ENCODE measurements at places on chromosomes 2 and 18. TPM values are rescaled to one million over a fixed set of nuclear protein-coding genes. Genes with fewer than 3 reads are reported as not detected.

DNA sequence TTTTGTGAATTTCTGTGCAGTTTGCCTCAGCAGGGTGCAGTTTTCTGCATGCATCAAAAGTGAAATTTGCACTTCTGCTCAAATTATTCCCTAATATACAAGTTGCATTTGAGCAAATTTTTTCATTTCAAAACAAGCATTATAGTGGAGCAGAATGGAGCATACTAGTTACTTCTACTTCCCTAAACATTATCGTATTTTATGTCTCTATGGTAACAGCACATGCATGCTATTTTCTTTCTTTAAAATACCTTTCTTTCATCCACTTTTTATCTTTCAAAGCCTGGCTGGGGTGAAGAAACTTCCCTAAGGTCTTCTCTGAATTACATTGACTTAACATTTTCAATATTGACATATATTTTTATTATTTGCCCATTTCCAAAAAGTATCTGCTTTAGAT lies 11.2 kb downstream of the RHBDD1 start:
- ATAC-seq: no peak

- no peak for ATAC-seq
Measured at GRCh38 chr18:79798346-79798998, 734 bp downstream of the KCNG2 start.

GRCh38 chr18:75167137-75167536 lies 41.8 kb downstream of the PTGR3 start:
- ATAC-seq: no peak

GRCh38 chr2:214560176-214560575 lies 149.3 kb downstream of the VWC2L start:
- ATAC-seq: no peak

DNA sequence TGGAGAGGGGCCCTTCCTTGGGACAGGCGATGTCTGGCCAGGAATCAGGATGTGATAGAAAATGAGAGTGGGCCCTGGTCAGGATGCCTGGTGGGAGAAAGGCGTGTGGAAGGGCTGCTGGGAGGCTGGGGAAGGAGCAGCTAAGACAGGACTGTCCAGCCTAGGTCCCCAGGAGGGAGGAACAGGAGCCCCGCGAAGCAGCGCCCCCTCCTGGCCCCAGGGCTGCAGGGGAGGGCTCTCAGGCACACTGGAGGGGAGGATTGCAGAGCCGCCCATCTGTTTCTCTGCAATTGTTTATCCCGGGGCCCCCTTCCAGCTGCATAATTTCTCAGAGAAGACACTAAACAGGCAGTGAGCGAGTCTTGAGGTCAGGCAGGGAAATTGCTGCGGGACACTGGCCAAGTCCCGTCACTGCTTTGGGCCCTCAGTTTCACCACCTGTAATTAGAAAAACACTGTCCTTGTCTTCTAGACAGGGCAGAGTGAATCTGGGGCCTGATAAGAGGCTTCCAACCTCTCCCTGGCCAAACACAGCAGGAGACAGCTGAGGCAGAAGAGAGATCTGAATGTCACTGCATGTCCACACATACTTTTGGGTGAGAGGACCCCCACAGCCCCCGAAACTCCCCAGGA lies 3.9 kb upstream of the NPPC start:
- no peak for ATAC-seq

- ATAC-seq: no peak
Measured at GRCh38 chr2:192414794-192415193, 220.1 kb upstream of the TMEFF2 start.

GRCh38 chr2:12313445-12314126 lies 403.1 kb upstream of the TRIB2 start:
- ATAC-seq: no peak

DNA sequence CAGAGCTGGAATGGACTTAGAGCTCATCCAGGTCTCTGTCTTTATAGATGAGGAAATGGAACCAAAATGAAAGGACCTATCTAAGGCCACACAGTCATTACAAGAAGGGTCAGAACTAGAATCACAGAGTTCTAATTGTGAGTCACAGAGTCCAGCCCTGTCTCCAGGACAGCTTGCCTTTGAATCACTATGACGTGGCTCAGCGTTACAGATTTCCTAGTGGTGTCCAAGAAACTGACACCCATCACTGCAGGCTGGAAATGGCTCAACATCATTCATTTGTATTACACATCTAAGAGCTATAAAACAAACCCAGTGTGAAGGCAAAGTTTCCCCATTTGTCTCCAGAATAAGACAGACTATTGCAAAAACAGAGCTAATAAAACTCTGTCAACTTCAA lies 164.3 kb upstream of the SIX2 start:
- ATAC-seq: no peak

- no peak for ATAC-seq
Measured at GRCh38 chr18:74933930-74934329, 275.0 kb downstream of the PTGR3 start.

DNA sequence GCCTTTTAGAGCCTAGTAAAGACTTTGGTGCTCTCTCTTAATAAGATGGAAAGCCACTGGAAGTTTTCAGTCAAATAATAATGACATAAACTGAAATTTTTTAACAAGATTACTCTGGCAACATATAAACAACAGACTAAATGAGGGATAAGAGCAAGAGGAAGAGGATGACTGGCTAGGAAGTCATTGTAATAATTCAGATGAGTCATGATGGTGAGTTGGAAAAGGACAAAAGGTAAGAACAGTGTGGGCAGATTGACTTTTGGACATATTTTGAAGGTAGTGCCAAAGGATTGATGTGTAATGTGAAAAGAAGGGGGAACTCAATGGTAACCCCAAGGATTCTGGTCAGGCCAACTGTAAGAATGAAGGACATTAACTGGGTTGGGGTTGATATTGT lies 310.3 kb downstream of the NOL4 start:
- ATAC-seq: no peak

DNA sequence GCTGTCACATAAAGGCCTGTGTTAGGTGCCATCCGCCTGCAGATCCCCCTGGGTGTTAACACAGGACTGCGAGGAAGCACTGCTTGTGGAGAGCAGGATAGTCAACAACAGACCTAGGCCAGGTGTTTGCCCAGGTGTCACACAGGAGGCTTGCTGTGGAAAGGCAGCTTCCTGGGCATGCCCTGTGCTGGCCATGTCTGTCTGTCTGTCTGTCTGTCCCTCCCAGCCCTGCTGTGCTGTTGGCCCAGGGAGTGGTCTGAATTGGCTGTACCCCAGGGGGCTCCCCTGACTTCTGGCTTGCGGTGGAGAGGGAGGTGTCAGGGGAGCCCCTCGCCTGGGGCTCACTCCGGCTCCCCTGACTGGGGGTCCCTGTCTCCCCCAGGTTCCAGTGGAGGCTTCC lies 53.2 kb downstream of the SH3BP4 start:
- ATAC-seq: no peak

DNA sequence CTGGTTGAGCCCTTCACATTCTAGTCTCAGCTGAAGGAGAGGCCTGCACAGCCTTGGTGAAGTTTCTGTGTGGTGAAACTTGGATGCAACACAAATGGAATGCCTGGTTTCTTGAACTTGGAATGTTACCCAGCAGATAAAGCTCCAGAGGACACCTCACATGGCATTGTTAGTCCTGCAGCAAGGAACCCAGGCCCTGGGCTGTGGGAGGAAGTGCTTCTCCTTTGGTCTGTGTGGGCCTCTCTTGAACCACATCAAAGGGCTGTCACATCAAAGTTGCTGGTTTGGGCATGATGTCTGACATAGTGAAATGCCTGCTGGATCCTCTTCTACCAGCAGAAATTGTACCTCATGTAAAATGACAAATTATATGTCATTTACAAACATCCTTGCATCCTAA lies 198.5 kb downstream of the FHOD3 start:
- no peak for ATAC-seq

DNA sequence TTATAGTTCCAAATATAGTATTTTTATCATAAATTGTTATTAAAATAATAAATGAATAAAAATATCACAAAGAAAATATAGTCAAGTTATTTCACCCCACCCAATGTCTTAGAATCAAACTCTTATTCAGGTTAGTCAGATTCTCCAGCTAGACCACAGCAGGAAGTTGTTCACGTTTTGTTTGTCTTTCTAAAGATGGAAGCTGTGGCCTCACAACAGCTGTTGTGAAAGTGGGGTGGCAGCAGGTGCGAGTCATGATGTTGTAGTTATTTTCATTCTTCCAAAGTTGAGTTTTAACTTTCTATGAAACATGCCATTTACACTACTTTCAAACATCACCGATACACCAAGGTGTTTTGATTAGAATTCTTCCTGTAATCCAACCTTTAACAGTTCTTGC lies 272.9 kb downstream of the SLC8A1 start:
- no peak for ATAC-seq

DNA sequence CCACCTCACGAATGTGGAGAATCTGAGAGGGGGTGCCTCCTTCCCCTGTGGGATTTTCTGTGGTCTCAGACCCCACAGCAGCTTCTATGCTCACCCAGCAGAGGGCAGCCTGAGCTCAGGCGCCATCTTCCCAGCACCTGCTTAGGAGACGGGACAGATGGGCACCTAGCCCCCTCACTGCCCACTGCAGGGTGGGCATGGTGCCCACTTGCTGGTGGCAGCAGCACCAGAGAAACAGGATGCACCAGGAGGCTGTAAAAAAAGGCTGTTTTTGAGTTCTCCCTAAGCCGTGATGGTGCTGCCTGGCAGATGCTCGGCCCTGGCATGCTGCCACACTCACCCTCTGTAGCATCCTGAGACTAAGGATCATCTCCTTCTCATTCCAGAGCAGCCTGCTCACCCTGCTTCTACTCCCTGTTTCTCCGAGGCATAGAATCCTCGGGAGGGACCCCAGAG lies 19.1 kb upstream of the SLC20A1 start:
- peak; percentile 61 for ATAC-seq

DNA sequence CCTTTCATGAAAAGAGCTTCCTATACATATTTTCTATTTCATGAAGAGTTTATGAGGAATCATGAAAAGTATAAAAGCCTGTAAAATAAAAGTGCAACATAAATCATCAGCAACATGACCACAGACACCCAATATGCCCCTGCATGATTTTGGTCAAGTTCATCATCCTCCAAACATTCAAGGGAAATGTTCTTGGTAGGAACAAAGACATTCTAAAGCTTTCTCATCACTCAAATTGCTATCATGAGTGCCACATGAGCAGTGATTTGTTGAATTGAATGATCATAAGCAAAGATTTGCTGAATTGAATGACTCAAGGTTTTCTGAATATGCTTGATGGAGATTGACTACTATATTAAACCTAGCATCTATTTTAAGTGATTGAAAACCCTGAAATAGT lies 172.2 kb downstream of the MBD2 start:
- no peak for ATAC-seq

- peak; percentile 84 for ATAC-seq
Measured at GRCh38 chr2:98012561-98012991, 16.8 kb upstream of the TMEM131 start.

GRCh38 chr2:113240150-113240914 lies 38.4 kb downstream of the PAX8 start:
- ATAC-seq: peak; percentile 55

- ATAC-seq: no peak
Measured at GRCh38 chr2:241797441-241798080, 11.4 kb upstream of the NEU4 start.

- peak; percentile 80 for ATAC-seq
Measured at GRCh38 chr2:102424754-102425153, 1.8 kb downstream of the IL18RAP start.

- no peak for ATAC-seq
Measured at GRCh38 chr2:11602563-11603204, 67.3 kb downstream of the NTSR2 start.

- no peak for ATAC-seq
Measured at GRCh38 chr18:72056171-72056570, 488.0 kb downstream of the CBLN2 start.

DNA sequence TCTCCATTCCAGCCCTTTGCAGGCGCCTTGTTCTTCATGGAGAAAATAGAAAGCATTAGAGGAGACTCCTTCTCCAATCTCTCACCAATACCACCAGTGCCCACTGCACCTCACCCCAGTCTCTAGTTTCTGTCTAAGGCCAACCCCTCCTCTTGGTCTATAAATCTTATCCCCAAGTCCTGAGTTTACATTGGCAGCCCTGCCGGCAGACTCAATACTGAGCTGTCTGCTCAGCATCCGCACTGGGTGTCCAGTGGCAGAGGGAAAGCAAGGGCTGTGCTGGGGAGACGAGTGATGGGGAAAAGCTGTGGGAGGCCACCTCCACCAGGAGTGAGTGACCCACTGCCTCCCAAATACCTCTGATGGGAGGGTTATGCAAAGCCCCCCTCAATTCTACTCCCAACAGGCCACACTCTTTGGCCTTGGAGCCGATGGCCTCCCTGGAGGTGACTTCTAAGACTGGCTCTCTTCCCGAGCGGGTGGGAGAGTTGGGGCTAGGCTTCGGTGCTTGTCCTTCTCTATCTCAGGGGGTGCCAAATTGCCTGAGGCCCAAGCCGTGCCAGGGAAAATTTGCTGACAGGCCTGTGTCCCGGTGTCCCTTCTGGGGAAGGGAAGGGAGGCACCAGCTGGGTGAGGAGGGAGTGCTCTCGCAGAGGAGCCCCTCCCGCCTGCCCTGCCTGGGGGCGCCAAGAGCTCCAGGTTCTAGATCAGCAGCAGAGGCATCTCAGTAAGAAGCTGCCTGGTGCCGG lies 165.2 kb upstream of the MSH6 start:
- no peak for ATAC-seq

- no peak for ATAC-seq
Measured at GRCh38 chr2:82124629-82125028, 1820.1 kb upstream of the LRRTM1 start.

DNA sequence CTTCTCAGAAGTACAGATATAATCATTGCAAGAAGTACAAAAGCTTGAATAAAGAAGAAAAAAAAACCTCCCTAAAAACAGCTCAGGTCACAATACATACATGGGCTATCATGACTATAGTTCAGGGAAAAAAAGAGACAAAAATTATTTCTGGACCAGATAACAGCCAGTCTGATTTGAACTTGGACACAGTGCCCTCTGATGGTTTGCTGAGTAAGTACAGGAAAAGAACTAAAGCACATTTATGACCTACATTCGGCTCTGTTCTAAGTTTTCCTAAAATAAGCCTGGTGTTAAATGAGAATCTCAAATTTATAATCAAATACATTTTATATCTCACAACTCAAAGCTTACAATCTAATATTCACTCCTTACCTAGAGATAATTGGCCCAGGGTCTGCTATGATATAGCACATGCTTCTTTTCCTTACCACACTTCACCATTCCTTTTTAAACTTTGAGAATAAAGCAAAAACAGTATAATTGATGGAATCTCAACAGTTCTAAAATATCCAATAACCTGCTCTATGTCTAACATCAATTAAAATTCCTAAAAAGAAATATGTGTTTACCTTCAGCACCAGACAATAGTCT lies 81.1 kb downstream of the RAPH1 start:
- ATAC-seq: peak; percentile 52

GRCh38 chr2:127953849-127954248 lies 68.1 kb upstream of the AMMECR1L start:
- no peak for ATAC-seq

- no peak for ATAC-seq
Measured at GRCh38 chr2:38465789-38466127, 88.7 kb upstream of the ATL2 start.

MSTN gene
- total RNA-seq: 0.19 TPM

GATA6 gene
- total RNA-seq: not detected

ANKRD30BL gene
- total RNA-seq: not detected

GCG gene
- not detected for total RNA-seq

SLC30A3 gene
- 0.50 TPM for total RNA-seq

CLEC4F gene
- 0.35 TPM for total RNA-seq

MERTK gene
- 0.87 TPM for total RNA-seq

C2orf81 gene
- total RNA-seq: 2.3 TPM

KCNG2 gene
- not detected for total RNA-seq

OTOF gene
- total RNA-seq: 2.1 TPM

All from activated T-helper 17 cell treated with anti-CD3 and anti-CD28 coated beads, Interleukin-2, amount 50 U/mL, for 72 hours (primary cell).